ENCODE measurements at places on chromosomes 3 and 15.
A peak's percentile ranks its signal among the peaks of the same experiment; 100 is the strongest.

DNA sequence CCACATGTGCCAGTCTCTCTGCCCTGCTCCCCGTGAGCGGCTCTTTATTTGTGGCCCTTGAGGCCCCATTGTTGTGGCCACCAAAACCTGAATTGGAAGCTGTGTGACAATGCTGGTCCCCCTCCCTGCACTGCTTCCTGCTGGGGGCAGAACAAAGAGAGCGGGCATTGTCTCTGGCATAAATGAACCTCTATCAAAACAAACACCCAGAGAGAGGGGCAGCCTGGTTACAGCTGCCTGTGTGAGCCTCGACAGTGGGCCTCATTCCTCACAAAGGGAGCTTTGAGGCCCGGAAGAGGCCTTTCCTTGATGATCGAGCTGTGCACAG, 152.9 kb downstream of the IGF1R start:
- no peak for DNase-seq

GRCh38 chr3:94226078-94226477, 163.2 kb downstream of the NSUN3 start:
- DNase-seq = no peak

- DNase-seq = no peak
Observed at GRCh38 chr3:115218859-115219258, 71.8 kb upstream of the ZBTB20 start.

DNA sequence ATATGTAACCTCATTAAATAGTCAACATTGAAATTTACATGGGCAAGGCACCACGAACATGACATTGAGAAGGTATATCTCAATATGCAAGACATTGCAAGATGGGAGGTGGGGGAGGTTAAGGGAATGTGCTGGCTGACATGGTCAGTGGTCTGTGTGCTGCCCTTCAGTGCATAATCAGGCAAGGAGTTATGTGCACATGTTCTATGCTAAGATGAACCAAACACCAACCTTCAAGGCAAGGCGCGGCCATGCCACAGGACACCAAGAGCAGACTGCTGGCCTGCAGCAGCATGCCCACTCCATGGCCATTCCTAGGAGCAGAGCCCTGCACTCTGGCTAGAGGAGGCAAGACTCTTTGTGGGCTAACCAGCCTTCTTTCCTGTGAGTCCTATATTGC, 40.9 kb upstream of the TSPAN3 start:
- no peak for DNase-seq

DNA sequence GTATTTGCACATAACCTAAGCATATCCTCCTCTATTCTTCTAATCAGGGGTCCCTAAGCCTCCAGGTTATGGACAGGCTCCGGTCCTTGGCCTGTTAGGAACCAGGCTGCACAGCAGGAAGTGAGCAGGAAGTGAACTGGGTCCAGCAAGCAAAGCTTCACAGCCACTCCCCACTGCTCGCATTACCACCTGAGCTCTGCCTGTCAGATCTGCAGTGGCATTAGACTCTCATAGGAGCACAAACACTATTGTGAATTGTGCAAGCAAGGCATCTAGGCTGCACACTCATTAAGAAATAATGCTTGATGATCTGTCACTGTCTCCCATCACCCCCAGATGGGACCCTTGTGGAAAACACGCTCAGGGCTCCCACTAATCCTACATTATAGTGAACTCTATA, 9.8 kb downstream of the MSL2 start:
- no peak for DNase-seq

GRCh38 chr3:51982838-51983577, at the start of gene ACY1:
TSS of gene ACY1 (plus strand) at chr3:51983535. CDS start at chr3:51984065, 530 bp downstream.
- peak; percentile 91 for DNase-seq
